ENCODE measurements at places on chromosomes 11 and 22.

GRCh38 chr11:107719073-107719472, 7.2 kb upstream of the SLN start:
- DNase-seq, result no peak

DNA sequence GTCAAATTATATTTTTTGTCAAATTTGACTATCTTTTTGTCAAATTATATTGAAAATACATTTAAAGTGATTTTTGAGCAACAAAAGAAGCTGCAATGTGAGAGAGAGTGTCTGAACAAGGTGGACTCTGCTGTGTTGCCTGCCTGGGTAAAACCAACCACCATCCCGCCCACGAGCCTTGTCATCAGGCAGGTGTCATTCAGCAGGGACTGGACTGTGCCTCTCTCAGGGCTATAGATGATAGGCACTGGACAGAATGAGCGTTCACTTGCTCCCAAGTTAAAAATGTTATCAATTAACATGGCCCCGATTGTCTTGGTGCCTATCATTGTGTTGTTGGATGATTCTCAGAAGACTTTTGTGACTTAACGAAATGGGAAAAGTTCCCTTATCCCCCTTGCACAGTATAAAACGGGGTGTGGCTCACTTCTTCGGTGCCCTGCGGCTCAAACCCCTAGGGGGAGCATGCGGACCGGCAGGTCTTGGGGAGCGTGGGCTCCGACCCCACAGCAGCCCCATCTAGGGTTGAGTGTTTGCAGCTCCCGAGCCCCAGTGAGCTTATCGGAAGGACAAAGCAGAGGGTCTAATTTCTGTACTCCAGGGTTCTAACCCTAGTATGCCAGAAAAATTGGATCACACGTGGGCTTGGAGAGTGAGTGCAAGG, 1.7 kb downstream of the APOL5 start:
- DNase-seq, result no peak

GRCh38 chr22:24190596-24191208, 9.4 kb downstream of the SUSD2 start:
- no peak for DNase-seq

DNA sequence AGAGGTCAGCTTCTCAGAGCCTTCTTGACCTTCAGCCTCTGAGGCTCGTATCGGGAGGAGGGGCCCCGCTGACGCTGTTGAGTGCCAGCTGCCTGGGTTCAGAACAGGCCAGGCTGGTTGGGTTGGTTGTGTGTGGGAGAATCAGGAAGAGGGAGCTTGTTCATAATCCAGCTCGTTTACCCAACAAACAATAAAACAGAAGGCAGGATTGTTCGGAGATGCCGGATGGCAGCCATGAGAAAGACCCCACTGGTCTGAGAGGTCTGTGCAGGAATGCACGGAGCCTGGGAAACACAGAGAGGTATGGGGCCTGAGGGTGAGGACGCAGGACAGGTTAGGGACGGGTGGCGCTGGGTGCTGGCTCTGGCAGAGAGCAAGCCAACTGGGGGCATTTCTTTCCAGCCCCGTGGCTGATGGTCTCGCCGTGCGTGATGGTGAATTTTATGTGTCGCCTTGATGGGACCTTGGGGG, 31.6 kb upstream of the SHANK2 start:
- peak; percentile 96 for DNase-seq

- DNase-seq, result peak; percentile 51
Measured at GRCh38 chr22:38766076-38766777, 10.4 kb upstream of the SUN2 start.

DNA sequence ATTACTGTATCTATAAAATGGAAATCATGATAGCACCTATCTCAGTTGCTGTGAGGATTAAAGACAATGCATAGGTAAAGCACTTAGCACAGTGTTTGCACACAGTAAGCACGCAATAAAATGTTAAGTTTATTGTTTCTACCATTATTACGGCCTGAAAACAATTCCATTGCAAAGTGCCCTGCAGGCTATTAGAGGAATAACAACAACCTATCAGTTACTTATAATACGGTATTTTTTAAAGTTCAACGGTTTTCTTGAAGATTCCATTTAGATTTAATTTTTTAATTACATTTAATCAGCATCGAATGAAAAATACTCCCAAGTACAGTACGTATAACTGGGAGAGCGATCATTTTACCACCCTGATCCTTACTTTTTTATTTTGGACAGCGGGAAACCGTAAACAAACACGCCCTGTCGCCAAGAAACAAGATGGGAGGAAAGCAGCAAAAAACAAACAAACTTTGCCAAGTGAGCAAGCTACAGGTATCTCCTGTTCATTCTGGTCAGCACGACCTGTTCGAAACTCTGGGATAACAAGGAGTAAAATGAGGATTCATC, 893 bp downstream of the SLC36A4 start:
- DNase-seq, result no peak

DNA sequence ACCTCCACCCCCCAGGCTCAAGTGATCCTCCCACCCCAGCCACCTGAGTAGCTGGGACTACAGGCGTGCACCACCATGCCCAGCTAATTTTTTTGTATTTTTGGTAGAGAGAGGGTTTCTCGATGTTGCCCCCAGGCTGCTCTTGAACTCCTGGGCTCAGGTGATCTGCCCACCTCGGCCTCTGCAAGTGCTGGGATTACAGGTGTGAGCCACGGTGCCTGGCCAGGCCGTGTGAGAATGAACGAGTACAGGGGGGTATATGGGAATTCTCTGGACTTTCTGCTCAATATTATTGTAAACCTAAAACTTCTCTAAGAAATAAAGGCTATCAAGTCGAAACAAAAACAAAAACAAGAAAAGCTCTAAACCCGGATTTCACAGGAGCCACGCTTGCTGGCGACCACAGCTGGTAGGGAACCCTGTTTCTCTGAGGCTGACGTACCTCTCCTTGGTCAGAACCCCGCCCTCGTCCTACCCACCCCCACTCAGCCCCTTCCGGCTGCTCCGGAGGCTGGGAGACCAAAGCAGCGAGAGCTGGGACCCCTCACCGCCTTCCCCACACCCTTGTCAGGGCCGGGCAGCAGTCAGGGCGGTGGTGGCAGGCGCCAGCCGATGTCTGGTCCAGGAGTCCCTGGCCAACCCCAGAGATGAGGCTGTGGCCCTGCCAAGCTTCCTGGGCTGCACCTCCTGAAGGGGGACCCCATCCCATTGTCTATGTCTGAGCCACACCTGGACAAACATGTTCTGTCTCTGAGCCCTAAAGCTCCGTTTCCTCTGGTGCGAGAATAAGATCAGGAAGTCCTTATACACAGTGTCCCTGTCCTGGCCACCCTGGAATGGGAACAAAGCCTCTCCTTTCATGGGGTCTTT, 52.1 kb downstream of the LINC01488 start:
- no peak for DNase-seq

DNA sequence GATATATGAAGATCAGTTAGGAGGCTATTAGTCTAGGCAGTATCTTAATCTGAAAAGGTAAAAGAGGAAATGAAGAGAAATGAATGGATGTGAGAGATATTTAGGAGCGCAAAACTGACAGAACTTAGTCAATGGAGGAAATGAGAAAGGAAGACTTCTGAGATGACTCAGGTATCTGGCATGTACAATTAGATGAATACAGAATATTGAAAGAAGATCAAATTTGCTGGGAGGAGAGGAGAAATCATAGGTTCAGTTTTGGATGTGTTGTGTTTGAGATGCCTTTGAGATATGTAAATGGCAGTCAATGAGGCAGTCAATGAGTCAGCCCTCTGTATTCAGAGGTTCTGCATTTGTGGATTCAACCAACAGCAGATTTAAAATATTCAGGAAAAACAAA, 42.9 kb upstream of the GAB2 start:
- no peak for DNase-seq

GRCh38 chr22:24592851-24593558, at the start of gene LRRC75B:
TSS of gene LRRC75B (minus strand) at chr22:24593073. CDS start at chr22:24593039, 34 bp downstream.
- peak; percentile 57 for DNase-seq

GRCh38 chr22:39815932-39816331, 77.6 kb downstream of the ENTHD1 start:
- no peak for DNase-seq

Data from LNCaP clone FGC (cell line).